ENCODE measurements at places on chromosomes 6 and 20.

GRCh38 chr6:27720607-27721580 is 191.3 kb downstream of the OR2B2 start:
- peaks cover 24% of the 10 kb centered on the region for H3K27me3 ChIP-seq
- H3K4me1 ChIP-seq = peaks cover 8% of the 10 kb centered on the region
- peaks cover 2% of the 10 kb centered on the region for H3K36me3 ChIP-seq

GRCh38 chr6:131013495-131013894 is 49.5 kb downstream of the EPB41L2 start:
- H3K4me1 ChIP-seq = peaks cover 5% of the 10 kb centered on the region
- no peak for ATAC-seq
- H3K4me3 ChIP-seq = no peak overlapping the region
- no peak overlapping the region for H3K27ac ChIP-seq
- peaks cover 21% of the 10 kb centered on the region for H3K36me3 ChIP-seq

DNA sequence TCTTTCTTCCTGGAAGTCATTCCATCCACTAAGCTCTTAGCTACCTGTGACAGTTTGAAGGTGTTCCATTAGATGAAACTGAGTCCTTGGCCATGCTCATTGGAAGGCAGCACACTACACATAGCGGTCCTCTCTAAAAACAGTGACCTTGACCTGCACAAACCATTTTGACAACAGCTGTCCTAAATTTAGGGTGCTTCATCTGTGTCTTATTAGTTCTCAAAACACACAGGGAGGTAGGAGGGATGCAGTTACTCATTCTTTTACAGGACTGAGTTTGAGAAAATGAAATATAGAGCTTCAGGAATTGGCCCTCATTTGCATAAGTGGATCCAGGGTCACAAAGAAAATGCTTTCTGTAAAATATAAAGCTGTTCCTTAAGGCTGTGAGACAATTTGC is 20.4 kb upstream of the MAP3K4 start:
- no peaks in the 10 kb centered on the region for H3K4me1 ChIP-seq
- no peak overlapping the region for H3K4me3 ChIP-seq
- H3K27ac ChIP-seq = no peak overlapping the region
- ATAC-seq = no peak
- no peaks in the 10 kb centered on the region for H3K36me3 ChIP-seq
- peaks cover 19% of the 10 kb centered on the region for H3K27me3 ChIP-seq

- H3K4me3 ChIP-seq = no peak overlapping the region
- ATAC-seq = no peak
- H3K36me3 ChIP-seq = no peaks in the 10 kb centered on the region
- peaks cover 5% of the 10 kb centered on the region for H3K4me1 ChIP-seq
These were observed 23.6 kb upstream of the MARCKS start for GRCh38 chr6:113833537-113833936.

GRCh38 chr6:6224933-6225486 is 95.5 kb downstream of the F13A1 start:
- peaks cover 52% of the 10 kb centered on the region for H3K27me3 ChIP-seq
- no peak for ATAC-seq
- H3K36me3 ChIP-seq = no peaks in the 10 kb centered on the region
- H3K27ac ChIP-seq = no peak overlapping the region

DNA sequence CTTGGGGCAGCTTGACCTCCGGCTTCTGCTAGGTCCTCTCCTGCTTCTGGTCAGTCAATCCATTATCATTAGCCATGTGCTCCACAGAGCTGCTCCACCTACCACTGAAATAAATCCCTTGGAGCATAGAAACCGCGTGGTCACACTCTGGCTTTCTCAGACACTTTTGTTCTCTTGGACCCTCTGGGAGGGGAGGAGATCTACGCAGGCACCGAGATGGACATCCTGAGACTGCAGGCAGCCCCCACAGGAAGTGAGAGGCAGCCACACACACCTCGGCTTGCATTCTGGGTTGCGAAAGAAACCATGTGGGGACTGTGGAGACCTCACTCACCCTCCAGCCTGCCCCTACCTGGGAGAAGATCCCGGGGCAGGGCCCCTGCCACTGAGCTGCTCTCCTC is 79.5 kb downstream of the FYN start:
- H3K36me3 ChIP-seq = peaks cover 32% of the 10 kb centered on the region
- H3K4me1 ChIP-seq = peaks cover 32% of the 10 kb centered on the region
- no peak overlapping the region for H3K27ac ChIP-seq
- H3K27me3 ChIP-seq = no peaks in the 10 kb centered on the region

- H3K4me3 ChIP-seq = no peak overlapping the region
- peaks cover 4% of the 10 kb centered on the region for H3K4me1 ChIP-seq
- no peaks in the 10 kb centered on the region for H3K36me3 ChIP-seq
- no peak overlapping the region for H3K27ac ChIP-seq
- ATAC-seq = no peak
These were observed 63.5 kb downstream of the TRMT6 start for GRCh38 chr20:5886788-5887187.

DNA sequence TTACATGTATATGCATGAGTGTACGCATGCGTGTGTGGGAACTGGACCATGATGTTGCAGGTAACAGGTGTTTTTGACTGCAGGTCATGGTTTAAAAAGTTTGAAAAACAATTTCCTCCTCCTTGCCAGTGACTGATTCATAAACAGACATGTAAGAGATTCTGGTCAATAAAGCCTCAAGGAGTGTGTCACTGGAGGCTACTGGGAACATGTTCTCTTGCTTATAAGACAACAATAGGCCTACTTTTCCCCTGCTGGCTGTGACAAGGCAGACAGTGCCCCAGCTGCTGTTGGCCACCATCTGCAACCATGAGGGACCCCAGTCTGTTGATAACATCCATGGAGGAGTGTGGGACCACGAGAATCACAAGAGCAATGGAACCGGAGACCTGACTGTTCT is 12.7 kb downstream of the LEMD2 start:
- H3K36me3 ChIP-seq = peaks cover 78% of the 10 kb centered on the region
- no peak overlapping the region for H3K27ac ChIP-seq
- ATAC-seq = no peak
- no peak overlapping the region for H3K4me3 ChIP-seq
- H3K4me1 ChIP-seq = peaks cover 13% of the 10 kb centered on the region
- H3K27me3 ChIP-seq = no peaks in the 10 kb centered on the region

DNA sequence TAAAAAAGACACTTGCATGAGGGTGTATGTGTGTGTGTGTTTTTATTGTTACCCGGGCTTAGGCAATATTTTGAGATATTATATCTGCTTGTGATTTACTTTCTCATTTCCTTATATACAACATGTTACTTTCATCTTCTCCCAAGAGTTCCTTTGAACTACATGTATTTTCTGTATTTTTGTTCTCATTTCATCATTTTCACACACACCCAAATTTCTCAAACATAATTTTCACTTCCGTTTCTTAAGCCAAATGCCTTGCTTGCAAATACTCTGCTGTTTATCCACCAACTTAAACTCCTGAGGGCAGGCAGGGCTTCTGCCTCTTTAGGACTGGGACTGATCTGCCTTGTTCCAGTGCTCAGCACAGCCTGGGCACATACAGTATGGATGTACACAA is 69.3 kb upstream of the FYN start:
- no peaks in the 10 kb centered on the region for H3K4me1 ChIP-seq
- peaks cover 13% of the 10 kb centered on the region for H3K27me3 ChIP-seq
- ATAC-seq = no peak
- no peak overlapping the region for H3K27ac ChIP-seq

DNA sequence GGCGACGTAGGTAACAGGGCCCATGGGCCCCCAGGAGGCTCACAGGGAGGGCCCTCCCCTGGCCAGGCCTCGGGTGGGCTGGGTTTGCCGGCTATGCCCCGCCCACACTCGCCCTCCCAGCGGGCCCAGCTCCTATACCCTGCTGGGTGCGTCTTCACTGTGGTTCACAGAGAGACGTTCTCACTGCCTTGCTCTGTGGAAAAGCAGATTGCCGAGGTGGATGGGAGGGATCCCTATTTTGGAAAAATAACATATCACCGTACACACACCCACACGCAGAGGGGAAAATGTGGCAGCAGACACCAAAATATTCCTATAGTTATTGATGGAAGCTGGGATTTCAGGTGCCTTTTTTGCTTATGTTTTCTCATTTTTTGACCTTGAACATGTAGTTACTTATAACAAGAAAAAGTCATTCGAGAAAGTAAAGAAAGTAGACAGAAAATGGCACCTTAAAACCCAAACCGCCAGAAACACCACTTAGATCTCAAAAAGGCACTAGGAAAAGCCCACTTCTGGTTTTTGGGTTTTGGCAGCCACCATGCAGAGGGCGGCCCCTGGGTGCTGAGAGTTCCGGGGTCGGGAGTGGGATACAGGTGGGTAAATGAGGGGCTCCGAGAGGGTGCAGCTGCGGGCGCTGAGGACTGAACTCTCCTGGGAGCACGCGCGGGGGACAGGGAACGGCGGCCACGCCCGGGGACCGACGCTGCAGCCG is 49.4 kb downstream of the TMEM242 start:
- H3K4me1 ChIP-seq = peaks cover 10% of the 10 kb centered on the region
- no peaks in the 10 kb centered on the region for H3K36me3 ChIP-seq
- ATAC-seq = peak; percentile 80
- peak overlapping the region; percentile 97 for H3K27ac ChIP-seq

DNA sequence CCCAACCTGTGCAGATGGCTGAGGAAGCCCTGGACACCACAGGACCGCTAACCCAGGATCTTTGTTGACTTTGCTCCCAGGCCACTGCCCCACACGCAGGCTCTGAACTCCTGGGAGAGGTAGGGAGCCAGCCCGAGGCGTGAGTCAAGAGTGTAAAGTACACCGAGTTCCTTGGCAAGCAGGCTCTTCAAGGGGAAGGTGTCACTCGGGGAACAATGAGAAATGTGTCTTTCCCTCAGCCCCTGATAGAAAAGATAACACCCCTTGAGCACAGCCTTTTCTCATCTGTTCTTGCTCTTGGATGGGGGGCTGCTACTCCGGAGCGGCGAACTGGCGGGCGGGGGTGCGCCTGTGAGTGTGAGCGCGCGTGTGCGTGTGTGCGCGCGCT is 472 bp upstream of the EDN3 start:
- no peaks in the 10 kb centered on the region for H3K36me3 ChIP-seq
- no peak overlapping the region for H3K4me3 ChIP-seq
- ATAC-seq = no peak
- H3K27me3 ChIP-seq = peaks cover 84% of the 10 kb centered on the region
- H3K4me1 ChIP-seq = no peaks in the 10 kb centered on the region
- H3K27ac ChIP-seq = no peak overlapping the region

DNA sequence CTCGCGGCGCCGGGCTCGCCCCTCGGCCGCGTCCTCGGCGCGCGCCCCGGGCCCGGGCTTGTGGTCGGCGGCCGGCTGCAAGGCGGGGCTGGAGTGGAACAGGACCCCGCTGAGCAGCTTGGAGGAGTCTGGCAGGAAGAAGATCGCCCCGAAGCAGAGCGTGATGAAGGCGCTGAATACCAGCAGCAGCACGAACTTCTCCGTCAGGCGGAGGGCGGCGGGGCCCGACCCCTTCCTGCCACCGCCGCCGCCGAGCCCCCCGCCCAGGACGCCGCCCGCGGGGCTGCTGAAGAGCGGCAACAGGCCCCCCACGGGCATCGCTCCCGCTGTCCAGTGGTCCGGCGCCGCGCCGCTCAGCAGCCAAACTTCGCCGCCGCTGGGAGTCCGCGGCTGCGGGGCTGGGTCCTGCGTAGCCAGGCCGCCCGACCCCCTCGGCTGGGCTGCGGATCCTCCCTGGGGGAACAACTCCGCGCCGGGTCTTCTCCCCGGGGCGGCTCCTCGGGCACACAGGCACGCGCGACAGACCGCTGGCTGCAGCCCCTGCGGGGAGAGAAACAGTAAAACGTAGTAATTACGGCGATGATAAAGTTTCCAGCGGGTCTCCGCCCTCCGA is 707 bp downstream of the MAN1A1 start:
- H3K4me1 ChIP-seq = peaks cover 47% of the 10 kb centered on the region
- peaks cover 5% of the 10 kb centered on the region for H3K36me3 ChIP-seq
- peak overlapping the region; percentile 71 for H3K4me3 ChIP-seq
- no peaks in the 10 kb centered on the region for H3K27me3 ChIP-seq
- peak; percentile 5 for ATAC-seq
- H3K27ac ChIP-seq = peak overlapping the region; percentile 83

- no peak overlapping the region for H3K4me3 ChIP-seq
- H3K27ac ChIP-seq = no peak overlapping the region
- ATAC-seq = no peak
- peaks cover 27% of the 10 kb centered on the region for H3K4me1 ChIP-seq
These were observed 33.2 kb upstream of the SHLD1 start for GRCh38 chr20:5716953-5717352.

- no peaks in the 10 kb centered on the region for H3K4me1 ChIP-seq
- no peaks in the 10 kb centered on the region for H3K36me3 ChIP-seq
- no peak for ATAC-seq
- no peak overlapping the region for H3K4me3 ChIP-seq
These were observed 98.0 kb downstream of the FNDC1 start for GRCh38 chr6:159267165-159267564.

DNA sequence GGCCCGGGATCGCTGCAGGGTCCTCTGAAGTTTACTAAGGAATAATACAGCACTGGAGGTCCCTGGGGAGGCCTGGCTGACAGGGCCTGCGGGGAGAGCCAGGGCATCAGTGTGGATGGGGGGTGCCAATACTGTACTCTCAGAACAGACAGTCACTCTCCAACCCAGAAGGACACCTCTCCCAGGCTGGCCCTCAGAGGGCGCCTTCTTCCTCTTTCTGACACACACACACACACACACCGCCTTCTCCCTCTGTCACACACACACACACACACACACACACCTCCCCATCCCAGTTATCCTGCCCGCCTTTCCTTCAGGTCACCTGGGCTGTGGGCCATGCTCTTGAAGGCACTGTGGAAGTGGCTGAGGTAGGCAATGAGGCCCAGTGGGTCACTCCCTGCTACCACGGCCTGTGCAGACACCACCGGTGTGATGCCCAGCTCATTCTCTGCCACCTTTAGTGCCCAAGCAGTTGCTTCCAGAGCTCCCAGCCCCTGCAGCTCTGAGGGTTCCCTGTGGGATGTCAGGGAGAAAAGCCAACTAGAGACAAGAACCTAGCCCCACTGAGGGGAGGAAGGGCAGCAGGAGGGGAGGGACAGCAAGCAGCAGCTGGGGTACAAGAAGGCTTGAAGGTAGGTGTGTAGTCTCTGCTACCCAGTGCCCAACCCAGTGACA is 7.5 kb downstream of the SMPD2 start:
- H3K4me1 ChIP-seq = peaks cover 77% of the 10 kb centered on the region
- peak overlapping the region; percentile 79 for H3K27ac ChIP-seq
- peaks cover 69% of the 10 kb centered on the region for H3K36me3 ChIP-seq

- no peaks in the 10 kb centered on the region for H3K36me3 ChIP-seq
- H3K27ac ChIP-seq = no peak overlapping the region
- no peaks in the 10 kb centered on the region for H3K27me3 ChIP-seq
- ATAC-seq = no peak
- H3K4me1 ChIP-seq = no peaks in the 10 kb centered on the region
- no peak overlapping the region for H3K4me3 ChIP-seq
These were observed 17.4 kb downstream of the SIM1 start for GRCh38 chr6:100447081-100447899.

GRCh38 chr6:34243901-34244884 is 4.6 kb downstream of the SMIM29 start:
- H3K27ac ChIP-seq = peak overlapping the region; percentile 95
- no peak overlapping the region for H3K4me3 ChIP-seq
- no peak for ATAC-seq
- H3K4me1 ChIP-seq = peaks cover 91% of the 10 kb centered on the region

Measured in stimulated activated memory B cell treated with anti-CD40 and anti-IgM and Interleukin-4, amounts not matched to agents 10 μg/mL and 1 μg/mL and 100 μg/mL, for 72 hours (primary cell).